ENCODE measurements at places on chromosomes 16 and 17.

DNA sequence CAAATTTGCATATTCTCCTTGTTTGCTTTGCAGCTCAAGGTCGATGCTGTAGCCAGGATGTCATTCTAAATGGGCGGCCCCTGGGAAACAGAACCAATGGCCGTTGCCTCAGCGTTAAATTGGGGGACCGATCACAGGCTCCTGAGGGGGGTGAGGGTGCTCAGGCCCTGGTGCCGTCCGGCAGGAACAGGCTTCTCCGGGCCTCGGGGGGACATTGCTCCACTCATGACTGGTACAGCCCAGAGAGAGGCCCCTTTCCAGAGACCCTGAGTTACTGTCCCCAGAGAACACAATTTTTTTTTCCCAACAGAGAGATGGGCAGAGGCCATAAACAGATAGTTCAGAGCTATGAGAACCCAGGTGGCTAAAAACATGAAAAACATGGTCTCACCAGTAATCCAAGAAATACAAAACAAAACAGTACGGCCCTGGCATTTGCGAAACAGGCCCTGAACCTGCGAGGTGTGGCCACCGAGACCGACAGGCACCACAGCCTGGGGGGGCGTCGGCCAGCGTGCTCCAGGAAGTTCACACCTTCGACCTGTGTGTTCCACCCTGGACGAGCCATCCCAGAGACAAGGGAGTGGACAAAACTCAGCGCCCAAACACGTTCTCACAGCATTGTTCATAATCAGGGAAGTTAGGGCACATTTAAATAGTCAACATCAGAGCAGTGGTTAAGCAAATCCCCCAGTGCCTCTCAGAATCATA lies 82.8 kb downstream of the METRNL start:
- no peak for DNase-seq

GRCh38 chr17:33040461-33040860 lies 48.8 kb downstream of the SPACA3 start:
- DNase-seq, result no peak

DNA sequence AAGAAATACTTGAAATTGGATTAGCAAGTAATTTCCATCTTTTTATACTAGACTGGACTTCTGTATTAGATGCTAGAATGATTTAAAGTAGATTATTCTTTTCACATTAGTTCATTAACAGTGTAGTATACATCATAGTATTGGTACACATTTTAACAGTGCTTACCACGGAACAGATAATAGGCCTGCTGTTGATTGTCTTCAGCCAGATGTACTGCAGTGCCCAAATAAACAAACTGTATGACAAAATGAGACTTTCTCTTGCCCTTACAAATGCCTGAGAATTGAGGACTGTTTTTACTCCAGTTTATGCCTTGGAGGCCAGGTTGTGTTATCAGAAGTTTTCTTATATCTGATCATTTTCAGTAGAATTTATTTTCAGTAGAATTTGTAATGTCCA lies 631 bp downstream of the EVI2A start:
- DNase-seq, result no peak

DNA sequence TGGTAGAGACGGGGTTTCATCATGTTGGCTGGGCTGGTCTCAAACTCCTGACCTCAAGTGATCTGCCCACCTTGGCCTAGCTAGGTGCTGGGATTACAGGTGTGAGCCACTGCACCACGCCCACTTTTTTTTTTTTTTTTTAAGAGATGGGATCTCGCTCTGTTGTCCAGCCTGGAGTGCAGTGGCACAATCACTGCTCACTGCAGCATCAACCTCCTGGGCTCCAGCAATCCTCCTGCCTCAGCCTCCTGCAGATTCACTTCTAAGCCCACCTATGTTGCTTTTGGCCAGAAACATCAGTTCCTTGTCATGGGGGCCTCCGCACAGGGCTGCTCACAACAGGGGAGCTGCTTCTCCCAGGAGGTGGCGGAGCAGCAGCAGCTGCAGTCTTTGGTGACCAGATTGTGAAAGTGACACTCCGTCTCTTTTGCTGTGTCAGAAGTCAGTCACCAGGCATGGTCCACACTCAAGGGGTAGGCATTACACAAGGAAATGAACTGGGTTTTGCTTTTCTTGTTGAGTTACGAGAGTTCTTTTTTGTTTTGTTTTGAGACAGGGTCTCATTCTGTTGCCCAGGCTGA lies 4.5 kb upstream of the NME4 start:
- DNase-seq, result no peak

DNA sequence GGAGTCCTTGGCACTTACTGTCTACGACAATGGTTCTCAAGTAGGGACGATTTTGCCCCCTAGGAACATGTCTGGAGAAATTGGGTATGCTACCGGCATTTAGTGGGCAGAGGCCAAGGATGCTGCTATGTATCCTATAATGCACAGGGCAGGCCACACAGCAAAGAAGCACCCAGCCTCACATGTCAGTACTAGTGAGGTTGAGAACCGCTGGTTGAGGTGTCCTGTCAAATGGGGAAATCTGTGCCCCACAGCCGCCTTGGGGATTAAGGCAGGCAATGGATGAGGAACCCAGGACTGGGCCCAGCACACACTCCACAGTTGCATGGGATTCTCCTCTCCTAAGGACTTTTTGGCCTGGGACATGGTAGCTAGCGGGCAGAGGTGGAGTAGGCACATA lies 86.7 kb upstream of the TOB1 start:
- DNase-seq, result no peak

GRCh38 chr17:10048629-10049350 lies 143.7 kb upstream of the RCVRN start:
- DNase-seq, result no peak

DNA sequence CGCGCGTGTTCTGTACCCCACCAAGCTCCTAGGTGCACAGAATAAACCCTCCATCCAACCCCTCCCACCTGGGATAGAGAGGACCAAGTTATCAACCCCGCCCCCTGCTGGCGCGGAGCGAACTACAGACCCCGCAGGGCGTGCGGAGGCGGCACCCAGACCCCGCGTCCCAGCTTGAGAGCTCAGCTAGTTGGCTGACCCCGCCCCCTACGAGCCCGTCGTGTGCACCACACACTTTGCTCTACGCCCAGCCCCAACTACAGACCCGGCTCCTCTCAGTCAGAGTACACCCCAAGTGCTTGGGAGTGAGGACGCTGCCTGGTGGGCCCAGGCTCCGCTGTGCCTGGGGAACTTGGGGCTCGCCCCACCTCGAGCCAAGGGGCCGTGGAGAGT lies 1.5 kb downstream of the GRIN2A start:
- DNase-seq, result no peak

GRCh38 chr16:79483336-79483735 lies 117.2 kb downstream of the MAF start:
- no peak for DNase-seq

- no peak for DNase-seq
Observed at GRCh38 chr17:39617446-39618245, 9.1 kb upstream of the PPP1R1B start.

DNA sequence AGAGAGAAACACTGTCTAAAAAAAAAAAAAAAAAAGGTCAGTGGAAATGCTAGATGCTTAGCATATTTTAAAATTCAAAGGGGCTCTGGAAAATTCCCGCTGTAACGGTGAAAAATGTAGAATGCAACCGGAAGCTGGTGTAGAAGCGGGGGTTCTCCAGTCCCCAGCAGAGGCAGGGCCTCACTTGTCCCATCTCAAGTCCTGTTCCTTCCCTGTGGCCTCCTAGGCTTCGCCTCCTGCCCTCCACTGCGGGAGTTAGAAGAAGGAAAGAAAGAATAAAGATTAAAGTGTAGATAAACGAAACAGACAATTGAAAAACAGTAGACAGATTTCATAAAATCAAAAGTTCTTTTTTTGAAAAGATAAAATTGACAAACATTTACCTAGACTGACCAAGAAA lies 14.8 kb upstream of the ZNF287 start:
- no peak for DNase-seq

DNA sequence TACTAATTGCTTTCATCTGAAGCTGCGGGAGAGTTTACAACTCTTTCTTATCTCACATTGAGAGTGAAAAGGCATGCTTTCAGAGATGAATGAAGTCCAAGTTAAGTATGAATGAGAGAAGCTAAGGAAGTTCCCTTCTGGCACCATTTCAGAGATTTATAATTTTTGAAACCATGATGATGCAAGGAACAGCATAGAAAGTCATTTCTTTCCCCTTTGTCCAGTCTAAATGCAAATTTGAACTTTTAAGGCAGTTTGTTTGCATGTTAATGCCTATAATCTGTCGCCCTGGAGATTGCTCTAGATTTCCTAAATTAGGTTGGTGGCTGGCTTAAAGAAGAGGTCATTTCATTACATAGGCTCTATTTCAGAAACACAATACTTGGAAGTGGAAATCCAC lies 594.8 kb upstream of the GOT2 start:
- DNase-seq, result no peak

DNA sequence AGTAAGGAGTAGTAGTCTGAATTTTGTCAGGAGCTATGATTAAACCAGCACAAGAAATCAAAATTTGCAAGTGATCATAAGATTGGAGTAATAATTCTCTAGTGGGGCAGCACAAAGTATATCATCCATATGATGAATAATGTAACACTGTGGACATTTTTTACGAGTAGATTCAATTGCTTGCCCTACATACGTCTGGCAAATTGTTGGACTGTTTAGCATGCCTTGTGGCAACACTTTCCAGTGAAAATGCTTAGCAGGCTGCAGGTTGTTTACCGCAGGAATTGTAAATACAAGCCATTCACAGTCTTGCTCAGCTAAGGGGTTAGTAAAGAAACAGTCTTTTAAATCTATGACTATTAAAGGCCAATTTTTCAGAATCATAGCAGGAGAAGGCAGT lies 35.7 kb downstream of the ATF7IP2 start:
- no peak for DNase-seq

GRCh38 chr16:70746040-70746707 lies 54.8 kb downstream of the VAC14 start:
- no peak for DNase-seq

DNA sequence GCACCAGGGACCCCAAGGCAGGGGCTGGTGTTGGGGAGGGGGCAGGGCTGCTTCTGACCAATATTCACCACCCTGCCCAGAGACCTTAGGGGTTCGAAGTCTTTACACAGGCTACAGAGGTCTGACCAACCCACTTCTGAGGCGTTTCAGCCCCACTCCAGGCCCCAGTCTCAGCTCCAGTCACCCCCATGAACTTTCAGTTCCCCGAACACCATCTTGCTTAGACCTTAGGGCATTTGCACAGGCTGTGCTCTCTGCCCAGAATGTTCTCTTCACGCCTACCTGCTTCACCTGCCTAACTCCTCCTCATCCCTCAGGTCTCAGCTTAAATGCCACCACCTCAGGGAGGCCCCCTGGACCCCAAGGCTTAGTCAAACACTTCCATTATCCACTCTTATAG lies 25.8 kb upstream of the CPNE2 start:
- no peak for DNase-seq

DNA sequence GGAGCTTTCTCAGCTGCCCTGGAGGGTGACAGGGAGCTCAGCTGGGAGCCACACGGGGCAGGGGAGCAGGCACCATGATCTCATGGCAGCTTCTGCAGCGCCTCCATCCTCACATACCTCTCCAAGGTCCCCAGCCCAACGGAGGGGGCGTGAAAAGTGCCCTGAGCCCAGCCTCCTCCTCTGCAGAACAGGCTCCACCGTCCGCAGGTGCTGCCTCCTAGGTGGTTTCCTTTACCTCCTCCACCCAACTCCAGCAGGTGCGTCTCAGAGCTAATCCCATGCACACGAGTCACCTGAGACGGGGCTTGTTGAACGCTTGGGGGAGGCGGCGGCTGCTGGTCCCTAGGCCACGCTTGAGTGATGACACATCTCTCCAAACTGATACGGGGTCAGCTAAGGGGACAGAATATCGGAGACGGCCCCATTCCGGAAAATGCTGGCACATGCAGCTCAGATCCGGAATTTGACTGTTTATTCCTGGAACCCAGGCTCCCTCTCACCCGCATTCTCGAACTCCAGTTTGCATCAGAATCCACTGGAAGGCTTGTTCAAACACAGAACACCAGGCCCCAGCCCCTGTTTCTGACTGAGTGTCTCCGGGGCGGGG lies 387 bp upstream of the SLC38A8 start:
- no peak for DNase-seq

GRCh38 chr17:17018021-17018441 lies 24.2 kb upstream of the MPRIP start:
- DNase-seq, result no peak

- no peak for DNase-seq
Observed at GRCh38 chr16:82470016-82470415, 156.8 kb upstream of the CDH13 start.

- no peak for DNase-seq
Observed at GRCh38 chr16:990516-991291, 9.1 kb downstream of the SOX8 start.

DNA sequence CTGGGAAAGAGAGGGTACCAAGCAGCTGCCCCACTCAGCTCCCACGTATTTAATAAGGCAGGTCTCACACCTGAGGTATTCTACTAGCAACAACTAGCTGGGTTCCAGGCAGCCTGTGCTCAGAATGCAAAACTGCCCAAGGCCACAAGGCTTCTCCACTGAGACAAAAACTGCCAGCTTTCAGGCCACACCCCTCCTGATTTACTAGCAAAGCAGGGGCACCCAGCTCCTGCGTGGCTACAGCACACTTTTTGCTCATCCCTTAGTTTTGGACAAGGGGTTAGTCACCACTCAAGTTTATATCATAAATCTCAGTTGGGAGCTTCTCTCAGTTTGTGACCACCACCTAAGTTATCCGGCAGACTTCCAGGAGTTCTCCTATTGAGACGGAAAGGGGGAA lies 494.6 kb downstream of the CDH11 start:
- DNase-seq, result no peak

DNA sequence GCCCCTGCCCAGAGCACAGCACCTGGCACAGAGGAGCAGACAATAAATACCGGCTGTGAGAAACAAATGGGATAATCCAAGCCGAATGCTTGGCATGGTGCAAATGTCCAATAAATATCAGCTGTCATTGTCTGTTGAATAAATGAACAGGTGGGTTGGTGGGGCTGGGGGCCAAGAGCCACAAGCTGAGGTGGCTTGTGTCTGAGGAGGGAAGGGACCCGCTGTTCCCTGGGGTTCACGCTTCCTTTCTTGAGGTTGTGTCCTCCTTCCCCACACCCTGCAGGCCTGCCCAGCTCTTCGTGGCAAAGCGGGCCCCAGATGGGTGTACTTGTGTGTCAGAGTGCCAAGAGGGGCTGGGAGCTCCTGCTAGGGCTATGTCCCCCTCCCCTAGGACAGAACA lies 38.6 kb downstream of the ARHGAP27 start:
- no peak for DNase-seq

- no peak for DNase-seq
Observed at GRCh38 chr16:78331731-78332130, 232.3 kb downstream of the WWOX start.

- no peak for DNase-seq
Observed at GRCh38 chr16:73018821-73019456, 29.0 kb downstream of the ZFHX3 start.

GRCh38 chr17:7022781-7023571 lies at the start of gene BCL6B:
BCL6B (plus strand) TSS chr17:7023050; CDS start chr17:7023672, 622 bp downstream.
- DNase-seq, result no peak

Data from NCI-H1417 treated with DMSO at 0.1 percent for 48 hours (cell line).